Aorta (tissue), 5 donors: ENCODE measurements at places on chromosomes 16 and 17.

GRCh38 chr17:49388290-49388640 is 26.2 kb upstream of the ZNF652 start:
- no peak for DNase-seq

DNA sequence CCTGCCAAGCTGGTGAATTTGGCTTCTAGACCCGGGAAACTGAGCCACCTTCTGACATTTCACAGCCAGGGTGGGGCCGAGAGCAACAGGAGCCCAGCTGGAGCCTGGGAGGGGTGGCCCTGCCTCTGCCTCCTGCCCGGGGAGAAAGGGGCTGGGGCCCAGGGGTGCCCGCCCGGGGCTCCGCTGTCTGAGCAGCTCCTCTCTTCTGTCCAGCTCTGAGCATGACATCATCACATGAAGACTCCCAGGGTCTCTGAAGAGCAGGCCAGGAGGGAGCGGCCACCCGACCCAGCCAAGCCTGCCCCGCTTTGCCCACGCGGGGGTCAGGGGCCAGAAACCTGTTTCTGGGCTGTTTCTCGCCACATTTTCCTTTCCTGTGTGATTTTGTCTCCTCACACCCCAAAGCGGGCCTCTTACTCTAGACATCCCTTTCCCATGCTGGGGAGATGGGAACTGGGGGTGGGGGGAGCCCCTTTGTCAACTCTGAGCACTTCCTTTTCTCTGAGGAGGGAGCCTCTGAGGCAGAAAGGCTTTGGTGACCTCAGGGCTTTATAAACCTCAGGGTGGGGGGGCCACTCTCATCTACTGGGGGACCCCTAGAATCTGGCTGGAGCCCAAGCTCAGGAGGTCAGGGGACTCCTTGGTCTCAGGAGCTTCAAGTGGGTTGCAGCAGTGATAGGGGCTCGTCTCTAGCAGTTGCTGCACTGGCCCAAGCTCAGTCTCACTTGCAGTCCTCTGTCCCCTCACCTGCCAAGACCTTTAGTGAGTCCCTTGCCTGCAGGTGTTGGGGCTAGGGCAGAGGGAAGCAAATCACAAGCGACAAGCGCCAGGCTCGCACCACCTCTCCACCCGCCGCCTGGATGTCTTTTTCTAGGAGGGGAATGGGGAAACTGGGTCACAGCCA is 7.6 kb downstream of the UBALD2 start:
- DNase-seq = no peak

DNA sequence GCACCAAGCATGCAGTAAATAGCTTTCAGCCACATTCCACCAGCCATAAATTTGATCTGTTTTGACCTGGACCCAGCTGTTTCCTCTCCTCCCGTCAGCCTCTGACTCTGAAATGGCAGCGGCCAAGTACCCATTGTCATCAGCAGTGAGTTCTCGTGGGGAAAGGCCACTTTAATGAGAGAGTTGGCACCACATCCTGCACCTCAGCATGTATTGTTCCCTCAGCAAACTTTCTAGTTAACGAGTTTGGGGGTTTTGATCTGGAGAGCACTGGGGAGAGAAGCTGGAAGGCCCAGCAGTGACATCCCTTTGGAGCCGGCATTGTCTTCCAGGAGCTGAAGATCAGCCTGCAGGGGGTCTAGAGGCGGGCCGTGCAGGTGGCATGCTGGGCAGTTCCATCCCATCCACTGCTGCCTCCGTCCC is 84.9 kb downstream of the RPA1 start:
- DNase-seq = peak; percentile 20

GRCh38 chr16:24883714-24884151 is 38.0 kb downstream of the SLC5A11 start:
- DNase-seq = no peak

- DNase-seq = peak; percentile 67
Measured at GRCh38 chr17:1720856-1721386, 3.6 kb upstream of the WDR81 start.

DNA sequence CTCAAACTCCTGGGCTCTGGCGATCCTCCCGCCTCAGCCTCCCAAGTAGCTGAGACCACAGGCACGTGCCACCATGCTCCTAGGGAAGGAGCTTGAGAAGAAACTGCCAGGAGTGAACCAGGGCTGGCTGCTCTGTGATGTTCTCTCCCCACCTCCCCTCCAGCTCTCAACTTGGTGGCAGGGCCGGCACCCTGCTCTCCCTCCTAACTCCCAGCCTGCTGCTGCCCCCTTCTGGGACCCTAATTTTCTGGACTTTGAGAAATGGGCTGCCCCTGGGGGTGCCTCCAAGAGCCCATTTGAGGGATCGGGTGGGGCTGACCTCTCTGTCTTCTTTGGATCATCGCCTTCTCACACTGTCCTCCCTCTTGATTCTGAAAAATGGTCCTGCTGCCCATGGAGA is 14.9 kb upstream of the STAT3 start:
- peak; percentile 37 for DNase-seq

DNA sequence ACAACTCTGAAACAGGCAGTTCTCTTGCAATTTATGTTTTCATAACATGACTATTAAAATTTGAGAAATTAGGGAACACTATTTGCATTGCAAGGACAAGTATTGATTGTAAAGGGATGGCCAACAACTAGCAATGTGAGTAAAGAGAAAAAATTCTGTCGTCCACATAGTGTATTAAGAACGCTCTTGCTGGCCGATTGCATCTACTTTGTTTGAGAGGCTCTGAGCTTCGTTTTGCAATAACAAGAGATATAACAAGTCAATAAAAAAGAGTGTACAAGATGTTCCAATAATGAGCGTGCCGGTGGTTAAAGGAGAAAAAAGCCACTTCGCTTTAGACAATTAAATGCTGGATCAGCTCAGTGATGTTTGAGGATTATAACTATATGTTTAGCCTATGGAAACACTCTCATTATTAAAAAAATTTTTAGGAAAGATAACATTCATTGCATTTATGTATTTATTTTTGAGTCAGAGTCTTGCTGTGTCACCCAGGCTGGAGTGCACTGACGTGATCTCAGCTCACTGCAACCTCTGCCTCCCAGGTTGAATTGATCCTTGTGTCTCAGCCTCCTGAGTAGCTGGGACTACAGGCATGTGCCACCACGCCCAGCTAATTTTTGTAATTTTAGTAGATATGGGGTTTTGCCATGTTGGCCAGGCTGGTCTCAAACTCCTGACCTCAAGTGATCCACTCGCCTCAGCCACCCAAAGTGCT is 19.2 kb upstream of the TOM1L1 start:
- DNase-seq = no peak

DNA sequence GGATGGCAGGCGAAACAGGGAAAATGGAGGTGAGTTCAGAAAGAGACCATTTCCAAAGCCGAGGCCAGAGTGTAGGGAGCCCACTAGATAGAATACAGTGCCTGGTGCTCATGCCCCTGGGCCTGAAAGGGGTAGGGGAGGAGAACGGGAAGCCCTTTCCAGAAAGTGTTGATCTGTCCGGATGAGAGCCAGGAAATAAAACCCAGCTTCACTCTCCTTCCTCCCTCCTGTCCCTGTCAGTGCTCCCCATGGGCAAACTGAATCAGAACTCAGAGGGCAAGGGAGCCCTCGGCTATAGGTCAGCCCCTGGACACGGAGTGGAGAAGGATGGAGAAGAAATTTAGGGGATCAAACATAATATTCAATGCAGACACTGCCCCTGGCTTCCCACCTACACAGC is 57.7 kb upstream of the RPL38 start:
- DNase-seq = no peak

GRCh38 chr17:44235583-44235936 is 16.1 kb upstream of the UBTF start:
- DNase-seq = no peak

DNA sequence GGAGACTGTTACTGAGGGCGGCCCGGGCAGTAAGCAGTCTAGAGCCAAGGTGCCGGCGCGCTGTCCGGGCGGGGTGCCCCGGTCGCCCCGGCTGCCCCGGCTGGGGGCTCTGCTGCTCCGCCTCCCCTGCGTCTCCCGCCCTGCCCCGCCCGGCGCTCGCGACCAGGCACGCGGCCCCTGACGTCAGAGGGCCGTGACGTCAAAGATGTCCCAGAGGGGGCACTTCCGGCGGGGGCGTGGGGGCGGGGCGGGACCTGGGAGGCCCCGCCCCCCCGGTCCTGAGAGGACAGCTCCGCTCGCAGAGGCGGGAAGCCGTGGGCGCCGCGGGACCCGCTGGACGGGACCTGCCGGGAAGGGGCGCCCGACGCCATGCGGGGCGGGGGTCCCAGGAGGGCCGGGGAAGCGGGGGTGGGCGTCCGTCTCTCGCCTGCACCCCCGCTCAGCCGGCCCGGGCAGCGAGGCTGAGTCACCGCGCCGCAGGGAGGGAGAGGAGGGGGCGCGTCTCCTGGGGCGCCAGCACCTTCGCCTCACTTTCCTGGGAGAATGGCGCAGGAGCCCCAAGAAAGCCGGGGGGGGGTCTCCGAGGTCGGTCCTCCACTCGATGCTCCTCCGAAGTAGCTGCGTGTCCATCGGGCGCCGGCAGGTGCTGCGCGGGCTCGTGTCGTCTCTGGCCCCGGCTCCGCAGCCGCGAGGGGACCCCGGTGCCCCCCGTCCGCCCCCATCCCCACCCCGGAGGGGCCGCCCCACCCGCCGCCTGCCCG is 4.4 kb upstream of the HIC1 start:
- DNase-seq = peak; percentile 91

DNA sequence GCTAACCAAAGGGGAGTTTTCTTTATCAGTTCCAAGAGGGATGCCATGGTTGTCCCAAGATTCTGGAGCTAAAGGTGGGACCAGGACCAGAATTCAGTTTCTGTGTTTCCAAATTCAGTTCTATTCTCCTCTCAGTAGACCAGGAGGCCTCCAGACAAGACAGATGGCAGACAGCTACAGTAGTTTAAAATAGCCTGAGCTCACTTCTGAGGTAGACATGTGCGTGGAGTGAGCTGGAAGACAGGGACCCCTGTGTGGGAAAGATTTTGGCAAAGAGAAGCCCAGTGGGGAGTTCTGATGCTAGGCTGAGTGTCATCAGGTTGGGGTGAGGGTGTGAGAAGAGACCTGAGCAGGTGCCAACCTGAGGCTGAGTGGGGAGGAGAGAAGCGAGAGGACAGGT is 95.4 kb downstream of the PRKCB start:
- DNase-seq = no peak

DNA sequence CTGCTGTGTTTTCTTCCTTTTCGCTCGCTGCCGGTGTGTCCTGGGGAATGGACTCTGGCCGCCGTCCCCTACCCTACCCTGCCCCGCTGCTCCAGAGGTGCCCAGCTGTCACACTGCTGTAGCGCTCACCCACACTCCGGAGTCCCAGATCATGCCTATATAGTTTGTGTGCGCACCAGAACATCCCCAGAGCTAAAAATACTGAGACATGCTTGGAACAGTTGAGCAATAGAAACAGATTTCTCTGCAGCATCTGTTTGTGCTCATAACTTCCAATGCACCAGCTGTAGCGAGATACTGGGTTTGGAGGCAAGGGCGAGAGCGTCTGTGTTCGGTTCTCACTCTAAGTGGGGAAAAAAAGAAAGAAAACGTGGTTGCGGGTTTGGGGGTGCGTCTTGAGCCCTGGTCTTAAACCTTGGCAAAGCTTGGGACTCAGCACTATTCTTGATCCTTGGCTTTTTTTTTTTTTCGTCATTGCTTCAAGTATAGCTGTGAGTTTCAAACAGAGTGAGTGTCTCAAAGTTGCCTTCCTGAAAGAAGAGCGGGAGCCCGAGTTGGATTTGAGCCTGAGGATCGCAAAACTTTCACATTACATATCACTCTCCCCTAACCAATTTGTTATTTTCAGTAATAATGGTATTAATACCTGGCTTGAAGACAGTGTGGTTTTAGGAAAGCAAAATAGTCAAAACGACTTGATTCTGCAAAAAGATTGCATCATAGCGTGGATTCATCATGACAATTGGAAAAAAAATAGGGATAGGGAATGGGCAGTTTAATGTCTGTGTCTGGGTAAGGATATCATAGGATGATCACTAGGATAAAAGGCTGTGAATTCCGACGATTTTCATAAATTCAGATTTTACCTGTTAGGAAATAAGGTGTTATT is 621 bp downstream of the KCNJ2 start:
- DNase-seq = no peak

DNA sequence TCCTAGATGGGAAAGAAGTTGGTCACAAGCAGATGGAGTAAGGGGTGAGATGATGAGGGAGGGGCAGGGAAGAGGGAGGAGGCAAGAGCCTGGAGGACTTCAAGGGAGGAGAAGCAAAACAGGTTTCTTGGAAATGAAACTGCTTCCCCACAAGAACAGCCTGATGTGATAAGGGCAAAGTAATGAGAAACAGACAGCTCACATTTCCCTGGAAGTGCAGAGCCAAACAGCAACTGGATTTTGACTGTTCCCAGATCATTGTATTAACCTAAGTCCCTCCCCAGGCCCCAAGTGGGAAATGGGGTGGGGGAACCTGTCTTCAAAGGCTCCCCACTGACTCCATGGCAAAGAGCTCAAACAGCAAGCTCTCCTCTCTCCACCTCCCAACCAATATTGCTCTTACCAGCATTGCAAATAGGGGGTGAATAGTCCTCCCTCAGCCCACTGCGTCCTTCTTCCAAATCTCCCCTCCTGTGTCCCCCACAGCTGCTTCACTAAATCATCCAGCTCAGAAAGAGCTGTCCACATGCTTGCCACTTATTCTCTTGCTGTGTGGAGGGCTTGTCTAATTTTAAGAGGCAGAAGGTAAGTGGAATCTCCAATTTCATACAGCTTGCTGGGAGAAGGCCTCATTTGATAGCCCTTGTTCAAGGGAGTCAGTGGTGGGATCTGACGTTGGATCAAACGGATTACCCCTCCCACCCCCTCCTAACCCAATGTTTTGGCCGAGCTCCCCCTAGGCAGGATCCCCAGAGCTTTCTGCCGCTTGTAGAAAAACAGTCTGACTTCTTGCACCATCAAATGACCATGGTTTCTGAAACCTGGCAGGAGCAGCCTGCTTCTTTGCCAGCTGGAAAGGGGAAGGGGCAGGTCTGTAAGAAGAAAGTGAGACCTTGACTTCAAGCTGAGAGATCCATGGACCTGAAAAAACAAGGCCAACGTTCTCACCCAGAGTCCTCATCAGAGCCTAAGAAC is 56.3 kb upstream of the SMIM36 start:
- peak; percentile 56 for DNase-seq

GRCh38 chr16:6165330-6165979 is 1067.9 kb upstream of the EEF2KMT start:
- no peak for DNase-seq

- DNase-seq = no peak
Measured at GRCh38 chr17:66517336-66518009, 215.1 kb downstream of the PRKCA start.

DNA sequence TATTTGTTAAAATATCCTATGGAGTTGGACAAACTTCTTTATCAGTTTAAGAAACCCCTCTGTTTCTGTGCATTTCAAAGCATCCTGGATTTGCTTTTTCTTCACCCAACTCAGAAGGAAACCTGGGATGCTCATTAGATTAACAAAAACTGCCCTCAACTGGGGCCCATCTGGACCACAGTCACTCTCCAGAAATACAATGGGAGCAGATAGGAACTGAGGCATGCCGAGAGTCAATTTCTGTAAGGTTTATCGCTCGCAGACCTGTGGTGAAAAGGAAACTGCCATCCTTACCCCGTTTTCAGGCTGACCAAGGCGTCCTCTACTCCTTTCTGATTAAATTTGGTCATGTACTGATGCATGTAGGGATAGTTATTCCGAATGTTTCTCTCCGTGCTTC is 360.3 kb downstream of the GRIN2A start:
- DNase-seq = no peak
